ENCODE measurements at places on chromosomes 2 and 18. TPM values are rescaled to one million over a fixed set of nuclear protein-coding genes. Genes with fewer than 3 reads are reported as not detected.

Gene NPAS2
- total RNA-seq: 8.7 TPM

DNA sequence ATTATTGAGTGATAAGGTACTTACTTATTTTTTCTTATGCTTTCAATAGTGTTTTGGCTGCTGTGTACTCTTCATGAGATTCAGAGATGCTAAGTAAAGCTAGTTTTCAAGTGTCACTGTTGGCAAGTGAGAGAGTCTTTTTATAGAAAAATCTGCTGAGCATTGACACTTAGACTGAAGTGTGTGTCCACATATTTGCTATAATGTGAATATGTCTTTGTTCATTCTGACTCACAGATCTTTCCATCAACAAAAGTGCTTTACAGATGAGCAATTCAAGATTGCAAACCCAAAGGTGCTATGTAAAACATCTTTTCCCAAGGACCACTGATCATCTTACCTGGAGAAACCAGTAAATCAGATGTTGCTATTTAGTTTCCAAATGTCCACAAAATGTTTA, 410.6 kb upstream of the FIGN start:
- H3K4me1 ChIP-seq: peaks cover 18% of the 10 kb centered on the region
- H3K36me3 ChIP-seq: no peaks in the 10 kb centered on the region
- H3K27me3 ChIP-seq: no peaks in the 10 kb centered on the region
- no peak overlapping the region for H3K27ac ChIP-seq

GRCh38 chr18:63220903-63221302, 98.7 kb downstream of the BCL2 start:
- peaks cover 7% of the 10 kb centered on the region for H3K27me3 ChIP-seq
- no peak for DNase-seq
- H3K4me1 ChIP-seq: no peaks in the 10 kb centered on the region
- no peaks in the 10 kb centered on the region for H3K36me3 ChIP-seq

GRCh38 chr2:26380281-26380680, 21.4 kb upstream of the DRC1 start:
- H3K4me3 ChIP-seq: no peak overlapping the region
- no peaks in the 10 kb centered on the region for H3K4me1 ChIP-seq
- no peak overlapping the region for H3K27ac ChIP-seq
- no peaks in the 10 kb centered on the region for H3K27me3 ChIP-seq
- DNase-seq: no peak

Data from osteoblast (primary cell).